ENCODE measurements at places on chromosomes 7 and 10.

DNA sequence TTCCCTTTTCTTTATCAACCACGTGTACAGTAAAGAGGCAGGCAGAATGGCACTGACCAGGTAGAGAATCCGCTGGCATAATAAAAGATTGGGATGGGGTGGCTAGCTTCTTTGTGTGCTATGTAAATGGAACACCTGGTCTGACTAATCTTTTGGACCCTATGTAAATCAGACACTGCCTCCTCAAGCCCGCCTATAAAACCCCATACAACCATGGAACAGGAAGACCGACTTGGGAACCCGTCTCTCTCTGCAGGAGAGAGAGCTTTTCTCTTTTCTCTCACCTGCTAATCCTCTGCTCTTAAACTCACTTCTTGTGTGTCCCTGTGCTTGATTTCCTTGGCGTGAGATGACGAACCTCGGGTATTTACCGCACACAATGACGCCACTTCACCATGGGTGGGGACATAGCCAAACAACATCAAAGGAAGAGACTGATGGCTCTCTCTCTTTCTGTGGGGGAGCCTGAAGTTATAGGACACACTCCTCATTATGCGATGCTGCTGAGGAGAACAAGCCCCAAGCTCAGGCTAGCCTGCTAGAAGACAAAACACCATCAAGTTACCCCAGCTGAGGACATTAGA, 94.2 kb downstream of the ARL5B start:
- DNase-seq: no peak

DNA sequence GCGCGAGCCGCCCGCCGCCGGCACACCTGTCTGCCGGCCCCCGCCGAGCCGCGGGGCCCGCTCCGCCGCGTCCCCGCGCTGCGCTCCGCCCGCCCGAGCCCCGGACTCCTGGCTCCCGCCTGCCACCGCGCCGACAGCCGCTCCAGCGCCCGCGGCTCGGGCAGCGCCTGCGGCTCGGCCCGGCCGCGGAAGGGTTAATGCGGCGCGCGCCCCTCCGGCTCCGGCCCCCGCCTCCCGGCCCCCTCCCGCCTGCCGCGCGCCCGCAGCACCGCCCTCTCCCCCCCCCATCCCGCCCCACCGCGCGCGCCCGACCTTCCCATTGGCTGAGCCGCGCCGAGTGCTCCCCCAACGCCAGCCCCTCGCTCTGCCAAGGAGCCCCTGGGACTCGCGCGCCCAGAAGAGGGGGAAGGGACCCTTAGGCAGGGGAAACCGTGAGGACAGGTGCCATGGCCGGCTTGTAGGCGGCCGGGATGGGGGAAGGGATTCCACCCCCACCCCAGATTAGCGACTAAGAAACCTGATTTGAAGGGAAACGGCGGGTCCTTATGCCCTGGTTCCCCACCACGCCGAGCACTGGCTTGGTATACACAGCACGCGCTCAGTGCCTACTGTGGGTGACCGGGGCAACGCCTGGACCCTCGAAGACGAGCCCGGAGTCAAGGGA, at the start of gene KCNH2:
KCNH2 (minus strand) TSS at position 196 of the 664 bp plus-strand sequence. CDS start 408 bp downstream, outside the sequence.
- peak; percentile 95 for DNase-seq

- no peak for DNase-seq
Observed at GRCh38 chr7:92835851-92836488, 403 bp downstream of the CDK6 start.

GRCh38 chr10:132839061-132839460, 53.1 kb upstream of the NKX6-2 start:
- DNase-seq: no peak

DNA sequence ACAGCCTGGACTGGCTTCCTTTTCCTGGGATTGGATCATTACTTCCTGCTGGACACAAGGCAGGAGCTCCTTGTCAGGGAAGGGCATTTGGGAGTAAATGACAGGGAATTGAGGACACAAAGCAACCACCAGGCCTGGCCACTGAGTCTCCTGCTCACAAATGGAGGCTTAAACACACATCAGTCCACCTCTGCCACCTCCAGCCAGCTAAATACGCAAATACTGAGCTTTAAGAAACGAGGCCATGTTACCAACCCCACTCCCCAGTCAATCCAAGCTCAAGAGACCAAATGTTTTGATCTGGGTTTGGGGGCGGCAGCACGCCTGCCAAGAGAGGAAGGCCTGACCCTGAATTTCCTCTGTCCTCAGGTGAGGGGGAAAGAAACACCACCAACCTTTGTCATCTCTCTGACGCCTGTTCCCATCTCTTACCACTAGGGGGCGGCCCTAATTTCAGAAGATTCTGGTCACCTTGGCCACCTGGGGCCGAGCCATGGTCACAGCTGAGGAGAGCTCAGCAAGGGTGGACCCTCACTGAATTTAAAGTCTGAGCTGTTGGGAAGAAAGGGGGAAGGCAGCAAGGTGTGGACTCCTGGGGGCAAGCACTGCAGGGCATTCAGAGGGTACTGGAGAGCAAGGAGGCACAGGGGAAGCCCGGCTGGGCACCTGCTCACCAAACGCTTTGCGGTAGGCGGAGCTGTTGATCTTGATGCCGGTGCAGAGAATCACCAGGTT, 16.5 kb downstream of the AIFM2 start:
- DNase-seq: peak; percentile 6

- DNase-seq: no peak
Observed at GRCh38 chr10:109947111-109947920, 24.0 kb upstream of the XPNPEP1 start.

- DNase-seq: no peak
Observed at GRCh38 chr7:108589199-108589598, 19.5 kb downstream of the DNAJB9 start.

GRCh38 chr7:67858931-67859330, 862.3 kb downstream of the TYW1 start:
- no peak for DNase-seq

- no peak for DNase-seq
Observed at GRCh38 chr10:14448197-14448990, 117.7 kb upstream of the FRMD4A start.

GRCh38 chr7:110786328-110786965, 304.5 kb upstream of the LRRN3 start:
- peak; percentile 69 for DNase-seq

GRCh38 chr10:58457761-58458616, 54.7 kb upstream of the BICC1 start:
- no peak for DNase-seq

GRCh38 chr7:107277331-107277730, 108.5 kb downstream of the HBP1 start:
- DNase-seq: no peak

- DNase-seq: no peak
Observed at GRCh38 chr7:99272476-99273045, at the start of gene MYH16. Gene MYH16 (plus strand): TSS chr7:99272839.

DNA sequence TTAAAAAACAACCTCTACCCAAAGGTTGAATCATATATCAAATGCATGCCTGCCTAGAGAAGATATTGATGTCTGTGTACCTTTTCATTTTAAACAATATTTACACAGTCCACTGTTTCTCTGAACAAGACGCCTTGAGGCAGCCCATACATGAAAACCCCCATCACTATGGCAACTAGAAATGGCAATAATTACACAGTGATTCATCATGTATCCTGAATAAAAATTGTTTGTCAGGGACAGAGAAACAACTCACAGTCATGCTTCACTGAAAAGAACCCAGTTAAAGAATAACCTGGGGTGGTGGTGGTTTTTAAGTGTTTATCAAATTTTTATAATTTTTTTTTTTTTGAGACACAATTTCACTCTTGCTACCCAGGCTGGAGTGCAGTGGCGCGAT, 19.7 kb downstream of the DNAJC12 start:
- no peak for DNase-seq

DNA sequence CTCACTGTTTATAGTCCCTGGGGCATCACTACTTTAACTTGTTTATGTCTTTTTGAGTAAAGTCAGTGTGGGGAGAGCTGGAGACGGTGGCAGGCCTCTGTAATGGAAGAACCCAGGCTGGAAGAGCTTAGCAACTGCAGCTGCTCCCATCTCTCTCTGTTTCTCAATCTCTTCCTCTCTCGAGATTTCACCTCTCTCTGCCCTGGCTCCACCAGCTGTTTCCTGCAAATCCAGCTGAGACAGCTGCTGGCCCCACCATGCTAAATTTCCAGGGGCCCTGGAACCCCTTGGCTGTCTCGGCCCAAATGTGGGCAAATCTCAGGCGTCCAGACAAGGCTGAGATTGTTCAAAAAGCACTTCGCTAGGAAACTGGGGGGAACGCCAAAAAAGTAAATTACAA, 25.8 kb upstream of the SLF2 start:
- DNase-seq: no peak

DNA sequence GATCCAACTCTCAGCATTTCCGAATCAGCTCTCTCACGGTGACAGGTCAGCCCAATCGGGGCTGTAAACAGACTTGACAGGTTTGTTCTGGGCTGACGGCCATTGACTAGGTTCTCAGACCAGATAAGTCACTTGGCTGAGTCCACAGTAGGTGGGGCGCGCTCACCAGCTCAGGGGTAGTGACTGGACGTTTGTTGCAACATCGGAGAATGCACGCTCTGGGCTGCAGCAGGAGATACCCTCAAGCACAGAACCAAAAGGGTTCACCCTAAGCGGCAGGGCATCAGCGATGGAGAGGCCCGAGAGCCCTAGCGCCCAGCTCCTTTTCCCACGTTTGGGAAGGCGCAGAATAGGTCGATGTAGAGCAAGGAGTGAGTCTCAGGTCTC, 1.8 kb downstream of the KLLN start:
- DNase-seq: no peak

GRCh38 chr10:125128397-125129075, 31.8 kb downstream of the CTBP2 start:
- DNase-seq: no peak

- no peak for DNase-seq
Observed at GRCh38 chr7:64581926-64582894, 19.3 kb upstream of the ZNF680 start.

DNA sequence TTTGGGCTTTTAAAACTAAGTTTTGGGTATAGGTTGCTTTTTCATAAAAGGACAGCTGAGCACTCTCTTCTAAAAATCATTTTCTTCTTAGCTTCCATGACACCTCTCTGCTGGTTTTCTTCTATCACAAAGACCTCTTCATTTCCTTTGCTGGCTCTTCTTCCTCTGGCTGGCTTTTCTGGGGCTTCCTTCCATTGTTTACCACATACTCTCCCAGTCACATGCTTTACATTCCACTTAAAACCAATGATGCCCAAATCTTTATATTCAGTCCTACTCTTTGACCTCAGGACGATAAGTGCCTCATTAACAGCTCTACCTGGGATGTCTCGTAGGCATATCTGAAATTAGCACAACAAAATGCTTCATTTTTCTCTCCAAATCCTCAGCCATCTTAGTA, 26.8 kb downstream of the FAM133B start:
- DNase-seq: no peak
